Colonic mucosa (tissue), 4 donors: ENCODE measurements at places on chromosomes 16 and 17. TPM values are rescaled to one million over a fixed set of nuclear protein-coding genes. Genes with fewer than 3 reads are reported as not detected.

DNA sequence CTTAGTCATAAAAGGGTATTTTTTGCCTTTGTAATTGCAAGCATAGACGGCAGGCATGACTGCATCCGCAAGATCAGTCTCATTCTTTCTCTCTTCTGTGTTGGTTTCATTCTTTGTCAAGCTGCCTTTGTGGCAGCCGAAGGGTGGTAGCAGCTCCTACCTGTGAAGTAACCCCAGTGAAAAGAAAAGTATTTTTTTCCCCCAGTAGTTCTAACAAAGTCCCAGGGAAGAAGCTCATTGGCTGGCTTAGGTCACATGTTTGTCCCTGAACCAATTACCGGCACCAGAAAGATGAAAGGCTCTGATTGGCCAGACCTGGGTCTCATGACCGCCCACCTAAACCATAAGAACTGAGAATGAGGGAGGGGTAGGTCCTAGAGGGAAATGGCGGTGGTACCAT is 110.7 kb downstream of the RAP1GAP2 start:
- no peak for DNase-seq
- H3K36me3 ChIP-seq = no peaks in the 10 kb centered on the region
- H3K4me3 ChIP-seq = no peak overlapping the region
- H3K27ac ChIP-seq = no peak overlapping the region
- H3K27me3 ChIP-seq = no peaks in the 10 kb centered on the region

DNA sequence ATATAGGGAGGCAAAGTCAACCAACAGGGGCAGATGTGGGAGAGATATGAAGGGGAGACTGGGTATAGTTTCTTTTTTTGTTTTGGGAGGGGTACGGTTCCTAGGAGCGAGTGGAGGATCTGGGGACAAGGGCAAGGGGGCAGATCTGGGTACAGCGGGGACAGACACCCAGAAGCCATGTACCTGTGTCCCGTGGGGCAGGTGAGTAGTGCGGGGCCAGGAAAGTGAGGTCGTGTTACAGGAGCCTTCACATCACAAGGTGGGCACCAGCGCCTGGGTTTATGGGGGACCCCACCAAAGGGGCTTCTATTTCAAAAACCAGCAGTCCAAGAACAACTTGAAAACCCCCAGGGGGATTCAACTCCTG is 11.5 kb downstream of the LITAF start:
- no peak for DNase-seq
- no peak overlapping the region for H3K27ac ChIP-seq
- H3K36me3 ChIP-seq = no peaks in the 10 kb centered on the region
- H3K27me3 ChIP-seq = no peaks in the 10 kb centered on the region

DNA sequence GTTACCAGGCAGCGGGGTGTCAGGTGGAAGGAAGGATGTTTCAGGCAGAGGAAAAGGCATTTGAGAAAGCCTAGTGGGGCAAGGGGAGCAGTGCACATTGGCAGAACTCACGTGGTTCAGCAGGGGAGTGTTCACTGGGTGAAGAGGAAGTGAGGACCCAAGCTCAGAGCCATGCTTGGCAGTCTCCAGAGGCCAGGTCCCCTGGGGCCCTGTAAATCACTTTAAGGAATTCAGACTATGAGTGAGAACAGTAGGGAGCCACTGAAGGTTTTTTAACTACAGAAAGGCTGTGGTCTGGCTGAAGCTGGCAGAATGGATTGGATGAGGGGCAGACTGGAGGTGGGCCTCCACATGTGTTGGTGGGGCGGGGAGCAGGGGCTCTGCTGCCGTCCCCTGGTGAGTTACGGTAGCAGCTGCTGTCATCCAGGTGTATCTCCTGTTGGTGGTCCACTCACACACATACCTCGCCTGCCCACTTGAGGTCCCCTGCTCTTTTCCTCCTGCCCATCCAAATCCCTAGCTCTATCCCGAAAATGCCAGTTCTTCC is 5.1 kb downstream of the CLEC16A start:
- DNase-seq = no peak
- no peak overlapping the region for H3K27ac ChIP-seq
- H3K4me1 ChIP-seq = peaks cover 5% of the 10 kb centered on the region
- H3K36me3 ChIP-seq = no peaks in the 10 kb centered on the region
- H3K4me3 ChIP-seq = no peak overlapping the region

GRCh38 chr17:2174468-2175293 is 119.8 kb downstream of the HIC1 start:
- no peak for DNase-seq
- no peak overlapping the region for H3K4me3 ChIP-seq
- H3K27me3 ChIP-seq = no peaks in the 10 kb centered on the region

The SLC6A2 gene
- total RNA-seq = 0.16 TPM

The FCSK gene
- 31.3 TPM for total RNA-seq

The NGFR gene
- 2.7 TPM for total RNA-seq
